ENCODE measurements at places on chromosomes 2 and 18. TPM values are rescaled to one million over a fixed set of nuclear protein-coding genes. Genes with fewer than 3 reads are reported as not detected.

DNA sequence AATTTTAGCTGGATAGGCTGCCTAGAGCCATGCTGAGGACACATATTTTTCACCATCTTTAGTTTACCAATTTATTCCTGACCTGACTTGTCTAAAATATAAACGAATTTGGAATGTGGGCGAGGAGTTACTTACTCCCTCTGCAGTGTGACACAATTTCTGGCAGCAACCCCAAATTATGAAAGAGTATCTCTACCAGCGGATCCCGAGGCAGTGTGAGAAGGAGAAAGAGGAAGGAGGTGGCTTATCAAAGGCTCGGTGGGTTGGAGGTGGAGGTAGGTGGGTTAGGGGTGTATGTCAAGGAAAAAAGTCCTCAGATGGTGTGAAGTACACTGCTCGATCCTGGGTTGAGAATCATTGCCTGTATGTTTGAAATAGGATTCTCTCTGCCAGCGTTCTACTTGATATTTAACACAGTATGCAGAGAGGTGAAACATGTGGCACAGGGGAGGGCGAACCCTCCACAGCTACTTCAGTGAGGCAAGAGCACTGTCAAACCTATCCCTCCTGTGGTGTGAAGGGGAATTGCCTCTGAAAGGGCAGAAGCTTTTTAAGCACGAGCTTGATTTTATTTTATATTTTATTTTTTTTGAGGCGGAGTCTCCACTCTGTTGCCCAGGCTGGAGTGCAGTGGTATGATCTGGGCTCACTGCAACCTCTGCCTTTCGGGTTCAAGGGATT, 76.0 kb downstream of the RFTN2 start:
- DNase-seq, result peak; percentile 58

- DNase-seq, result no peak
These were observed 555.6 kb upstream of the ZEB2 start for GRCh38 chr2:145075454-145076062.

DNA sequence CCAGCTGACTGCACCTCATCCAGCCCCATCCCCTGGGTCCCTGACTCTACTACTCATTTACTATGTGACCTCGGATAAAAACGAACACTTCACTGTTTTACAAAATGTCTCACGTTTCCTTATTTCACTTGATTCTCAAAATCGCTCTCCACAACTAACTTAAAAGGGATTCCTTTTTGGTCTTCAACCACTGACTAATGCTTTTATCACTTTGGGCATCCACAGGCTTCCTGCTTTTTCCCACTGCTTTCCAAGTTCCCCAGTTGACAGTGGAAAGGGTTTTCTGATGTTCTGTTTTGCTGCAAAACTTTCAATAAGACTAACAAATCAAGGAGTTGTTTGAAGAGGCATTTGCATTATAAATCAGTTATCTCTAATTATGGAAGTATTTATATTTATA, 24.1 kb downstream of the EIF2AK3 start:
- DNase-seq, result peak; percentile 53

GRCh38 chr2:188557081-188557480, 265.4 kb downstream of the GULP1 start:
- DNase-seq, result no peak

DNA sequence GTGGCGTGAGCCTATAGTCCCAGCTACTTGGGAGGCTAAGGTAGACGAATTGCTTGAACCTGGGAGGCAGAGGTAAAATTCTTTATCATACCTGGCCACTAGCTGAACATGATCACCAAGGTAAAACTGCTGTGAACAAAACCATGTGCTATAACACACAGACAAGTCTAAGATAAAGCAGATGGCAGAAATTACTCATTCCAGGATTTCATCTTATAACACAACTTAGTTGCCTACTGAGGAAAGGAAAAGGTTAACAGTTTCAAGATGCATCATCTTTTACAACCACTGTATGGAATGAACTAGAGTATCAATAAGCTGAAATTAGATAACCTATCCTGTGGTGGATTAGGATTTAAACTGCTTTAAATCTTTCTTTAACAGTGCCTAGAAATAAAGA, 8.3 kb downstream of the ARL5A start:
- DNase-seq, result no peak

- DNase-seq, result no peak
These were observed 109.6 kb downstream of the KYNU start for GRCh38 chr2:142987044-142987443.

GRCh38 chr2:204551512-204551863, 6.2 kb downstream of the PARD3B start:
- DNase-seq, result no peak

DNA sequence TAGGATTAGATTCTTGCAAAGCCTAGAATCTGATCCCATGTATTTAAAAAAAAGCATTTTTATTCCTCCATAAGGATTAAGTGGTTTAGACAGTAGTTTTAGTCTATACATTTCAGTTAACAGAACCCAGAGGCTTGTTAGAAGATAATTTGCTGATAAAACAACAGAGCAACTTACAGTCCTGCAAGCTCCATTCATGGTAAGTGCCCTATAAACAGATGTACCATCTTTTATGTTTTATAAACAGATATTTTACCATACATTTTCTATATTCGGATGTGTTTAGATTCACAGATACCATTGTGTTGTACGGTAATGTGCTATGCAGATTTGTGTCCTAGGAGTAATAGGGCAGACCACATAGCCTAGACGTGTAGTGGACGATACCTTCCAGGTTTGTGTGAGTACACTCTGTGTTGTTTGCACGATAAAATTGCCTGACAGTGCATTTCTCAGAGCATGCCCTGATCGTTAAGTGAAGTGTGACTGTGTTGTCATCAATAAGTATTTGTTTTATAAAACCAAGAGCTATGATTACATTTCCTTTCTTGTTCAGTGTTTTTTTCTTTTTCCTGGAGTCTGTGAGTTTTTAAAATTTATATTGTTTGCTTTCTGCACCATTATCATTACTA, 54.2 kb downstream of the CERS6 start:
- no peak for DNase-seq

Gene RAMP1
- total RNA-seq, result not detected

- peak; percentile 80 for DNase-seq
These were observed 125.9 kb downstream of the MSH2 start for GRCh38 chr2:47528874-47529273.

DNA sequence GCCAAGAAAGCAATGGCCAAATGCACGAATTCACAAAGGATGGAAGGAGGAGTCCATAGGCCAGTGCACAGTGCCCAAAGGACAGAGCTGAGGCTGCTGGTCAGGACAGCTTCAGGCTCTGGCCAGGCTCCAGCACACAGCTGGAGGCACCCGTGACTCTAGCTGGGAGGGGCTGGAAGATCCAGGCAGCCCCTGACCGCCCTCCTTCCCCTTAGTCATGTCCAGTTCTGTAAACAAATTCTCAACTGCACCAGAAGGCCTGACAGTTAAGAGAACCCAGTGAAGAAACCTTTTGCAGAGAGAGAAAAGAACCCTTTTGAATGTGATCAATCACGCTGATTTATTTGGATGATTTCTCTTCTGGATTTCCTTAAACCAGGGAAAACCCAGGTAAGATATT, 7.7 kb upstream of the YWHAQ start:
- peak; percentile 81 for DNase-seq

Gene SIGLEC15
- not detected for total RNA-seq
